ENCODE measurements at places on chromosomes 2 and 18.
A peak's percentile ranks its signal among the peaks of the same experiment; 100 is the strongest.

DNA sequence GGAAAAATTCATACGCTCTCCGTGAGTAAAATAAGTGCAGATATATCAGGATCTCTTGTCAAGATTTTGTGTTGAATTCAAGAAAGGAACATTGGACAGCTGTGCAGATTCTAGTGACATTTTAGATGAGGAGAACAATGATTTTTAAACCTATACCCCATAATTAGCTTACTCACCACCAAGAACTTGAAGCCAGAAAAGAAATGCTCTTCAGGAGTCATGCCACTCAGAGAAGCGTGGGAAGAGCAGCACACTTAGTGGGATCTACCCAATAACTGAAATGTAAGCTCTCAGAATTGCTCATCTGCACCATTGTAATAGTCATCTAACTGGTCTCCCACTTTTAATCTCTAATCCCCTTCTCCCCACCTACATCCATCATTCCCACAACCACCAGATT, 9.2 kb upstream of the ERMN start:
- DNase-seq, result no peak

DNA sequence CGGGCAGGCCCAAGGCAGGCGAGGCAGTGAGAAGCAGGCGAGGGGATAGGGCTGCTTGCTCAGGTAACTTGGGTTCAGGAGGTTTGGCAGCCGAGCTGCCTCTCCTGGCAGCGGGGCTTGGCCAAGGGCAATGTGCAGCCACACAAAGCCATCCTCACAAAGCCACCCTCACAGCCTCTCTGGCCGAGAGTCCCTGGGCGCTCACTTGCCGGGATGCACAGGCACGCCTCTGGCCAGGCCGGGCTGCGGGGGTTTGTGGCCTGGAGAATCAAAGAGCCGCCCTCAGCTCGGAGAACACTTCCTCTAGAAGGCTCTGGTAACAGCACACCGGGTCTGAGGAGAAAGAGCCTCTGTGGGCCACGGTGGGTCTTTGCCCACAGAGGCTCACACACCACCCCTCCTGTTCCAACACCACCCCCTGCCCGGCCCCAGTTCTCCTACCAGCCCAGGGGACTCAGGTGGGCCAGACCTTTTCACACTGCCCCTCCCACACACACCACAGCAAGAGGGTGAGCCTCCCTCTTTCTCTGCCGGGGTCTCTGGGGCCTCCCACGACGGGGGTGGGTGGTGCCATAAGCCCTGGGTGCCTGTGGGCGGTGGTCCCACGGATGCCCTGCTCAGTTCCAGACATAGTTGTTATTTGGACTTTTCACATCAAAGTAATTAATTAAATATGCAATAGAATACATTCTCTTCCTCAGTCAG, 186.9 kb downstream of the ZFP36L2 start:
- no peak for DNase-seq

GRCh38 chr2:168037778-168038177, 209.6 kb downstream of the STK39 start:
- DNase-seq, result no peak

- DNase-seq, result no peak
Observed at GRCh38 chr2:169478745-169479256, 493 bp upstream of the BBS5 start.

DNA sequence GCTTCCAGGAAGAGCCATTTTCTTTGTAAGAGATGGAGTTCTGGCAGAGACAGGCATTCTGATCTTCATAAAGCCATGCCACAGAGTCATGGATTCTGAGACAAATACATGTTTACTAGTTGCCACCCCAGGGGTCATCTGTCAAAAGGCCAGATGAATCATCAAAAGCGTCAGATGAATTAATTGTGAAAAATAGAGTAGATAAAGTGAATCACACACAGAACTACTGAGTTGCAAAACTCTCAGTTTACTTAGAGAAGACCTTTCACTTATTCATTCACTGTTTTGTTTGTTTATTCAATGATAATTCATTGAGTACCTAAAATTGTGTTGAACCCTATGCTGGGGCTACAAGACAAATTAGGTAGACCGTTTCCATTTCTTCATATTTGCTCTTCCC, 157.7 kb upstream of the SERPINE2 start:
- no peak for DNase-seq

DNA sequence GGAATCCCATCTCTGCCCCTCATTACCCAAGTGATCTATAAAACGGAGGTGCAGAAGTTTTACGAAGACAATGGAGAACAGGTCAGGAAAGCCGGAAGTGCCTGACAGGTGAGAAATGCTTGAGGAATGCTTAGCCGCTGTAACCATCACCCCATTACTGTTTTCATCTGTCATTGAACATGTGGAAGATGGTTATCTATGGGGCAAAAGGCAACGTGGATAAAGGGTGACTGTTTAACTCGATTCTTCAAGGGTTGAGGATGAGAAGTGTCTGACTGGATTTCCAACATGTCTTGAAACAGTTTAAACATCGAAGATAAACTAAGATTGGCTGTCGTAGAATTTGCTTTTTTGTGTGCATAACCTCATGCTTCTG, 17.3 kb downstream of the HK2 start:
- DNase-seq, result no peak

- DNase-seq, result no peak
Observed at GRCh38 chr2:241936457-241937133, 67.1 kb downstream of the RTP5 start.

DNA sequence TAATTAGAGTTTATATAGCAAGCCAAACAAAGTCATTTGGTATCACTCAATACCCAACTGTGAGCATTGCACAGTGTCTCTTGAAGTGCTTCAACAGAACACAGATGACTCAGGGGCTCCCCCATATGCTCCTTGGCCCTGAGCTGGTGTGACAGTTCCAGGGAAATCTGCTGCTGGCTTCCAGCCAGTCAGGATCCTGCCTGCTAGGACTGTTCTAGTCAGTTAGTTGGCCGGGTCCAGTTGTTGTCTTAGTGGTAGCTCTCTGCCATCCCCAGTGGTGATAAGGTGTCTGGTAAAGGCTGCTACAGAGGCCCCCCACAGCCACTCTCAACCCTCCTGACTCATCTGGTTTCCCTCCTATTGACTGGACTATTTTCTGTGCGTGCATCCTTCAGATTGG, 100.3 kb downstream of the IRS1 start:
- DNase-seq, result no peak

- DNase-seq, result no peak
Observed at GRCh38 chr18:70166668-70167067, 38.8 kb downstream of the RTTN start.

GRCh38 chr2:241666627-241667400, 19.8 kb downstream of the DTYMK start:
- no peak for DNase-seq

GRCh38 chr18:7319161-7319560, 88.3 kb downstream of the LRRC30 start:
- no peak for DNase-seq

GRCh38 chr18:58966704-58967103, 102.0 kb downstream of the ZNF532 start:
- no peak for DNase-seq

DNA sequence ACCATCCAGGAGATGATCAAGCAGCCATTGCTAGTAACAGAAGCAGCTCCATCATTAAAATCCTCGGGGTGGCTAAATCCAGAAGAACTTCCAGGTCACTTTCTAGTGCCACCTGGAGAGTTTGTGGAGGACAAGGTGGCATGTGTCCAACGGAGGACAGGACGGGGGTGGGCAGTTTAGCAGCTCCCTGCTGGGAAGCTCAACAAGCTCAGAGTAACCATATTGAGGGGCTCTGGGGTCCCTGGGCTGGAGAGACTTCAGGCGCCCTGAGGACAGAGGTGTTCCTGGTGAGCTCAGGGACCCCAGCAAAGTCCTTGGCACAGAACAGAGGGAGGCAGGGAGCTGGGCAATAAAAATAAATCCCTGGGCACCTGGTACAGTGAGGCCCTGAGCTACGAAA, 140.0 kb upstream of the FHL2 start:
- peak; percentile 65 for DNase-seq

DNA sequence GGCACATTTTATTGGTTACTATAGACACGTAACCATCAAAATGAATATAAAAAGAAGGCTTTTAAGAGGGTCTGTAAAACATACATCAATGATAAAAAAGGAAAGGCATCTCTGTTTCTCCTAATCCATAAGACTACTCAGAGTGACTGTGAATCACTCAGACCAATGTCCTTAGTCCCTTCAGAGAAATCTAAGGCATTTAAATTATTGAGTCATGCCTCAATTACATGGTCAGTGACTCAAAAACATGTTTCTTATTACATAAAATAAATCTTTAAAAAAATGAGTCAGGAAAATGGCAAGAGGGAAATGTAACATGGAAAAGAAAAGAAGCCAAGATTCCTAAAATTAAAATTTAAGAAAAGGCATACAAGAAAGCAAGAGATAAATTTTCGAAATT, 146.6 kb downstream of the ERBB4 start:
- no peak for DNase-seq

DNA sequence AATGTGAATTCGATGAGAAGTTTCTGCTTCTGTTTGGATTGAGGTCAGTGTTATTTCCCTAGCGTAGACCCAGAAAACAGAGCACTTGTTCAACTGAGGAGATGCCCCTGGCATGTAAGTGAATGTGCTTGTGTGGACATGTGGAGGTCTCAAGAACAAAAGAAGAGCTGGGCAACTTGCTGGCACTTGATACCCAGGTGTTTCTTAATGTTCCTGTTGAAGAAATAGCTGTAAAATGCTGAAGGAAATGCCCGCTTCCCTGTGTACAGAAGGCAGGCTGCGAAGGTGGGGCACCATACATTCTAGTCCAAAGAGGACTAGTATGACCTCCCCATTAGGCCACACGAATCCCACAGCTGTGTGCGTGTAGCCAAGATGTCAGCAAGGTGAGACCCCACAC, 9.8 kb upstream of the LBH start:
- no peak for DNase-seq

DNA sequence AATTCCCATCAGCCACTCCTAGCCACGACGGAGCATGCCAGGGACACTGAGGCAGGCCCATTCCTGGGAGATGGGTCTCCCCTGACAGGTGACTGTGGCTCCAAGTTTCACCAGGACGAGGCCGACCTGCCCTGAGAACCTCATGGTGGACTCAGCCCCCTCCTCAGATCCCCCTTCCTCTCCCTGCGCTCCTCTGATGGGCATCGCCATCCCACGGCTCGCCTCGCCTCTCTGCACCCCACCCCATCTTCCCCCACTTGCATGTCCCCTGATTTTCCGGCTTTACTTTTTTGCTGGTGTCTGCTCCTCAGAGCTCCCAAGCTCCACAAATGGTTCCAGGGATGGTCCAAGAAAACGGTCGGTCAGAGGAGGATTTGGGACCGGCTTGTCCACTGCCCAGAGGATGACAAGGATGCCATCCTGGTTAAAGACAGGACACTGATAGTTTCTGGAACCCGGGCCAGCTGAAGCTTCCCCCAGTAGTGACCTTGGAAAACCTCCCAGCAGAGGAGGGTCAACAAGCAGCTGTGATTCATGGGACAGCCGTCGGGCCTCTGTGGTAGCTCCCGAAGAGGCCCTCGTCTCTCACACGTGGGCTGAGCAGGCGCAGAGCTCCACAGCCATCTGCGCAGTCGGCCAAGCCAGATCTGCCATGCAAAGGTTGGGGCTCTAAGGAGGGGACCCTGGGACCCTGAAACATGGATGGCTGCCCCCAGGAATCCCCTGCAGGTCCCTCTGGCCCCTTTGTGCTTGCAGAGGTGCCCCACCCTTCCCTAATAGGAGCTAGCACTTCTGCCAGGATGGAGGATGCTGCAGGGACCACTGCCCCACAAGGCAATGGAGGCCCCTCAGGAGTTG, 87.8 kb upstream of the SLC66A3 start:
- no peak for DNase-seq

DNA sequence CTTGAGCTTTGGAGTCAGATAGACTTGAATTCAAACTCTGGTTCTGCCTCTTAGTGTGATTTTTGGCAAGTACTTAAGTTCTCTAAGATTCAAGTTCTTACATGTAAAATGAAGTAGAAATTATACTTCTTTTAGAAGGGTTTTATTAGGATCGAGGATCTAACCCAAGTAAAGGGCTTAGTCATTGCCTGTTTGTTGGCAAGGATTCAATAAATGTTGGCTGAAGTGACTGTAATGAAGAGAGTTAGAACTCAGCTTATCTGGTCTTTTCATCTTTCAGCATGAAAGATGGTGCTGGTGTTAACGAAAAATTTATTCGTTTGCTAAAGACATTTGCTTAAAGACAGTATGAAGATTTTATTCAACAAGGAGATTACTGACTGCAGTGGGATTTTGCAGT, 315.9 kb upstream of the THUMPD2 start:
- DNase-seq, result no peak

DNA sequence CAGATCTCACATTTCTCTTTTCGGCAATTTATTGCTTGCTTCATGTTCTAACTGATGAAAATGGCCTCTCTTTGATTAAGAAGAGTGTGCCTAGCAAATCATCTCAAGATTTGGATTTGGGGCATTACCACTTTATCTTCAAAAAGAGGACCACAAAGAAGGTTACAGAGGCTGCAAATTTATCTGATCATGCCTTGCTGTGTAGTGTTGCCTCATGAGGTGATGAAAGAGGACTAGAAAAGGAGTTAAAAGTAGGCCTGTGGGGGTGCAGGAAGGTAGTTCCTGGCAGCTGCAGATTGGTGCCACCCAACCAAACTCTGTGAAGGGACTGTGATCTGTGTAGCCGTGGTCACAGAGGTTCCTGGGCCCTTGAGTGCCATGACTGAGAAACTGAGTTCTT, 69.2 kb downstream of the PRELID3A start:
- no peak for DNase-seq

- DNase-seq, result no peak
Observed at GRCh38 chr2:47026748-47027534, 111.3 kb upstream of the MCFD2 start.

DNA sequence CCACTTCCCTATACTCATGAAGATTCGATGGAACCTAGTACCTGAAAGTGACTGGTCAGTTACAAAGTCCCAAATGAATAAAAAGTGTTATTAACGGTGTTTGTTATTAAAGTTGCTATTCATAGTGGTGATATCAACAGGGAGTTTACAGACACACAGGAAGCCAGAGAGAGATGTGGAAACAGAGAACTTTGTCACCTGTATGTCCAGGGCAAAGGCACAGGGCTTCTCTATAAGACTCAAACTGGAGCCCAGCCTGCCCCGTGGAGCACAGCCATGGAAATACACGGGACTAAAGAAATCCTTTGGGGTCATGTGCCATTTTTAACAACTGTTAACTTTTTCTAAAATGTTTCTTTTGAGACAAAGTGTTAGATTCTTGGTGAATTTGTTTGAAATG, 68.5 kb downstream of the KLF7 start:
- DNase-seq, result no peak

DNA sequence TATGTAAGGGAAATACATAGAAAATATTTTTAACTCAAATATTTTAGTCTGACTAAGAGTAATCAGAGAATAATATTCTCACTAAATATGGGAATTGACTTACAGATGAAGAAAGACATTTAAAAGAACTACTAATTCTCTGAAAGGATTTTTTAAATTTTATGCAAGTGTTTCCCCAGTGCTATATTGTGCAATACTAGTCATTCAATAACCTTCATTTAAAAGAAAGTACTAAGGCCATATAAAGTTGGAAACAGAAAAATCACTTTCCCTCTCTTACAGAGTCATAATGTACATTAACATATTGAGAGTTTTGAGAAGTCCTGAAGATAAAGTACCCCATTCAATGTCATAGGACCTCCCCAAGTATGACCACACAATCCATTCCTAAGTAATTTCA, 584.6 kb upstream of the ACVR2A start:
- no peak for DNase-seq

Data from vagina (tissue), 2 donors.